NCI-H1417 treated with DMSO at 0.1 percent for 48 hours (cell line): ENCODE measurements at places on chromosomes 2 and 18.
A peak's percentile ranks its signal among the peaks of the same experiment; 100 is the strongest.

DNA sequence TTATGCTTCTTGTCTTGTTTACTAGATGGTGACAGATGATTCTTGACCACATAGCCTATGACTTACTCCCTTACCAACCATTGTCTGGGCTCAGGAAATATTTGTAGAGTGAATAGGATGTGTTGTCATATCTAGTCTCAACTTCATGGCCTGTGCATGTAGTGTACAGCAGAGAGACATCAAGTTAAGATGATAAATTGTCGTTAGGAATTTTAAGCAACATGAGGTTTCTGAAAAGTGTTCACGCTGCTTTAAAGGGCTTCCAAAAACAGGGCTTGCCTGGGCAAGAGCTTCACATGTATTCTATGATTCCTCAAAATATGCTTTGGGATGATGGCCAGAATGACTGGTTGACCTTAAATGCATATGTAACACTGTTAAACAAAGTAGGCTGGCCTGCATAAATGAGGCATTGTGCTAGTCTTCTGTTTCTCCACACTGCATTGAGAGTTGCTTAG, 424.0 kb downstream of the RND3 start:
- DNase-seq, result no peak

DNA sequence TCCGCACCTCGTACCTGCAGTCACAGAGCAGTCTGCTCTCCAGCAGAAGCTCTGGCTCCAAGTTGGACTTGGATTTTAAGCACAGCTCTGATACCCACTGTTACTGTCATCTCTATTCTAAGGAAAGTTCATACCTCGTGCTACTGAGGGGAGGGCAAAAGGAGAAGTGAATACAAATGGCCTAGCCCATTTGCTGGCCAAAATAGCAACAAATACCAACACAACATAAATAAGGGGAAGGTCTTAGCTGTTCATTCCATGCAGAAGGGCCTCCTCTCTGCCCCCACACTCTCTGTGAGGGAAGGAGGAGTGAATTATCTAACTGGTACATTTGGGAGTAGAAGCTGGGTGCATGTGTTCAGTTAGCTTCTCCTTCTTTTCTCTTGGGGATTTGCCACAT, 739.4 kb upstream of the RAB6C start:
- no peak for DNase-seq

- DNase-seq, result no peak
Observed at GRCh38 chr2:238561230-238561629, 134.5 kb downstream of the ASB1 start.

- no peak for DNase-seq
Observed at GRCh38 chr2:69796174-69796573, 33.3 kb upstream of the GMCL1 start.

DNA sequence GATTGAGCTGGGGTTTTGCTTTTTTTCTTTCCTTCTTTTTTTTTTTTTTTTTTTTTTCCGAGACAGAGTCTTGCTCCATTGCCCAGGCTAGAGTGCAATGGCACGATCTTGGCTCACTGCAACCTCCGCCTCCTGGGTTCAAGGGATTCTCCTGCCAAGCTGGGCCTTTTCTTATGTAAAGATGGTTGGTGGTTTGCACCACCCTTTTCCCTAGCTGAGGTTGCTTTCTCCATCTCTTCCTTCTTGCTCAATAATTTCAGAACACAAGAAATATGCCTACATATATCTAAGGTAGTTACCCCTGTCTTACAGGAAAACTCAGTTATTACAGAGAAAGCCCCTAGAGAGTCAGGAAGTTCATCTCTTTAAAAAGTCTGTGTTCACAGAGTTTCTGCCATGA, 7.0 kb downstream of the TTC39C start:
- no peak for DNase-seq

DNA sequence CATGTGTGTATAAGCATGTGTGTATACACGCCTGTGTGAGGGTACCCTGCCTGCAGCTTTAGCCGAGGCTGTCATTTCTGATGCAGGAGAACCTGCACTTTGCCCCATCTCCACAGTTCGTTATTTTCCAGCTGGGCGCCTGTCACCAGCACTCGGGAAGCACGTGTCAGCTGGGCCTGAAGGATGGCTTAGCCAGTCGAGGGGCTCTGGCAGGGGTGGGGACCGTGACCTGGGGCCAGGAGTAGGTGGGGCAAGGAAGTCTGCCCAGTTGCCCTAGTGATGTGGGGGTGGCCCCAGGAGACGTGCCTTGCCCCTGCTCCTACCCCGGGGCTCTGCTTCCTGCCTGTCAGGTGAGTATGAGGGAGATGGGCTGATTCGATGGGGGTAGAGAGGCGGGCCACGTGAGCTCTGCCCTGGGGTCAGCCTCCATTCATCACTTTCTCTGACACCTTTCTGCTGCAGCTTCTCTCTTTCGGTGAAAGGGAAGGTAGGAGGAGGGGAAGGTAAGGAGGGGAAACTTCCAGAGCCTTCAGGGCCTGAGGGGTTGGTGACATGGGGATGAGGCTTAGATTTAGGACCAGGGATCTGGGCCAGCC, 130.6 kb upstream of the SKOR2 start:
- no peak for DNase-seq

DNA sequence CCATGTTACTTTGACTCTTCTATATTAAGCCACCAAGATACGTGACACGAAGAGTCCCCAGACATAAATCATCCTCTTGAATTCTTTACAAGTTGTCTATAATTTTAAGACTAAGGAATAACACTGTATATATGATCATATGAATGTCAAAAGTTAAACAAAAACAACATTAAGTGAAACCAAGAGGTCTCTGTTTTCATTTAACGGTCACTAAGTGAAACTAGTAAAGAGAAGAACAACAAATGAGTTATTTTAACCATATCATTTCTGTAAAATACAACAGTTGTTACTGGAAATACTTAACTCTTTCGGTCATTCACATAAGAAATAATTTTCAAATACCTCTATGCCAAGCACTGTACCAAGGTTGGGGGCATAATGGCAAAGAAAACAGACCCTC, 45.7 kb upstream of the STK17B start:
- no peak for DNase-seq

DNA sequence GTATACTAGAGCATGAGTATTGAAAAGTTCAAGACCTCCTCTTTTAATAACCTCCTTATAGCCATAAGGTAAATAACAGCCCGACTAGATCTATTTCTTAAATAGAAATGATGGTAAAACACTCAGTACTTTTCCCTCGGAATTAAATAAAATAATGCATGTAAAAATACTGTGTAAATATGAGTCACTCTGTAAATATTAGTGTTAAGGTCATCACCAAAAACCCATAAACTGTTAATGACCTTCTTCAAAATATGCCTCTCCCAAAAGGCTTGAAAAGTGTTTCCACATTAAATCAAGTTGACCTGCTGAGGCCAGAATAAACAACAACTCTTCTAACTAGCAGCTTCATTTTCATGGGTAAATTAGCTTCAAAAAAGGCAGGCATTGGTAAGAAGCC, 25.3 kb upstream of the BZW1 start:
- DNase-seq, result peak; percentile 38

DNA sequence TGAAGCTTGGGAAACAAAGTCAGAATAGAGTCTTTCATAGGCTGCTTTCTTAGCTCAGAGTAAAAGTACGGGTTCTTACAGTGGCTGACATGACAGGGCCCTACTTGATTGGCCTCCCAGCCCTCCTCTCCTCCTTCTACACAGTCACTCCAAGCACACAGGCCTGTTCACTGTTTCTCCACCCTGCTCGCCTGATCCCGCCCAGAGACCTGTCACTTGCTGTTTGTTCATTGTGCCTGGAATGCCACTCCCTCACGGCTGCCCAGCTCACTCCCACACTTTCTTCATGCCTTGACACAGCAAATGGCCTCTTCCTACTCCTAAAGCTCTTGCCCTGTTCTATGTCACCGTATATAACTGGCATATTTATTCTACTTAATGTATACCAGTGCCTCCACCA, 104.8 kb downstream of the MAP4K4 start:
- no peak for DNase-seq

DNA sequence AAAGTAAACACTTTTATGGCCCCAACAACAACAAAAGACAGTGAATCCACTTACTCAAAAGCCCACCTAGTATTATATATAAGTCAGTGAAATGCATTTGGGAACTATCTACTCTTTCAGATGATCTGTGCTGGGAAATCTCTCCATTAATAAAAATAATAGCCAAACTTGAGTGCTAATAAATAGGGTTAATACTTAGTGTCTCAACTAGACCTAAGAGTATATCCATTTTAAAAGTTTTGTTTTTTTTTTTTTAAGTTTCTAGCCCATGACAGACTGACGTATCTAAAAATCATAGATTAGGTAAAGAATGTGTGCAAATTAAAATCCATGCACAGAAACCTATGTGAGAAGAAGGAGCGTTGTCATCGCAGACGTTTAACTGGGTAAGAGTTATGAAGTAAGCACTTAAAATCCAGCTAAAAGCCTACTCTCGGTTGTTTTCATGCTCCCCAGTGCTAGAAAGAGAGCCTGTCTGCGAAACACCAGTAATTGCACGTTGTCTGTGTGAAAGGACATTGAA, 83.4 kb upstream of the PELI1 start:
- no peak for DNase-seq

- no peak for DNase-seq
Observed at GRCh38 chr18:9615280-9615797, 980 bp upstream of the PPP4R1 start.

DNA sequence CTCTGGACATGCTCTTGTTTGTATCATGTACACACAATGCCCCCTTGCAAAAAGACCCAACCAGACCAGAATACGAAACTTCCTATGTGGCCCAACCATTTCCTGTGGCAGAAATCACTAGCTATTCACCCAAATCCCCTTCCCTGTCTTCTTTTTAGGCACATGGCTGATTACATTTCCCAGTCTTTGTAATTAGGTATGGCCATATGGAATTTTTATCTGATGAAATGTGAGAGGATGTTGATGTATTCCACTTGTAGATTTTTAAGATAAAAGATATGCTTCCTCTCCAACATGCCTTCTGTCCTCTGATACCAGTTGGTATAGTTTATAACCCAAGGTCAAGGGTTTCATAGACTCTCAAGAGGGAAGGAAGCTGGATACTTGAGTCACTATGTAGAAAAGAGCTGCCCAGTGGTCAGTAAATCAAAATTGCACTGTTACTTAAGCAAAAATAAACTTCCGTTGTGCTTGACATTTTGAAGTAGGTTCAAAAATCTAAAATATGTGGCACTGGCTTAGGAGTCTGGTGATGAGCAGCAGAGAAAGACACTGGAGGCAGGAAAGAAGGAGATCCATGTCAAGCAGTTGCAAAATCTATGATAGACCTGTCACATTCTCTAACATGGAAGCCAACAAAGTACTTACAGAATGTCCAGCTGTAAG, 297.4 kb downstream of the SMAD2 start:
- DNase-seq, result no peak

DNA sequence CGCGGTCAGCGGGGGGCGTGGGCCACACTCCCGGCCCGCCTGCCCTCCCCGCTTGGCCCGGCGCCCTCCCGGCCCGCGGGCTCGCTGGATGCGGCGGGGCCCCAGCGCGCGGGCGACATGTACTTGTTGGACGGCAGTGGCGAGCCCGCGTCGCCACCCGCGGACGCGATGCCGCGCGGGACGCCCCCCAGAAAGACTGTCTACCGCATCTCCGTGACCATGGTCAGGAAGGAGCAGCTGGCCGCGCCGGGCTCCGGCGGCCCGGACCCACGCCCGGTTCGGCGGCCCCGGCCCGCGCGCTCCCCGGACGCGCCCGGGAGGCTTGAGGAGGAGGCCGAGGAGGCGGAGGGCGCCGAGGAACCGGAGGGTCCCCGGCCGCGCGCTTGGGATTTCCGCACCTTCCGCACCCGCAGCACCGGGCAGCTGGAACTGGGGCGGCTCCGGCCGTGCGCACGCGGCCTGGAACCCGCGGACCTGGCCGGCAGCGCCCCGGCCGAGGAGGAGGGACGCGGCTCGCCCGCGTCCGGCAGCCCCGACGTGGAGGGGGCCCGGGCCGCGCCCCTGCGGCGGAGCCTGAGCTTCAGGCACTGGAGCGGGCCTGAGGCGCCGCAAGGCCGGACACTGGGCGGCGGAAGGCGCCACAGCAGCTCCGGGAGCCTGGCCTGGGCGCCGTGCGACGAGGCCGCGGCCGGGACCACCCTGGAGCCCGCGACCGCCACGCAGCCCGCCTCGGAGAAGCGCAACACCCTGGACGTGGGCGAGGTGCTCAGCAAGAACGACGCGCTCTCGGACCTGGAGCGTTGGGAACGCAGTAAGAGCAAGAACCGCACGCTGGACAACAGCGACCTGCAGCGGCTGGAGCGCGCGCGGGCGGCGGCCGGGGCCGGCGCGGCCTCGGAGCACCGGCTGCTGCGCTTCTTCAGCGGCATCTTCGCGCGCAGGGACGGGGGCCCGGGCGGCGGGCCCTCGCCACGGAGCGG, 176.4 kb downstream of the AGAP1 start:
- DNase-seq, result no peak

DNA sequence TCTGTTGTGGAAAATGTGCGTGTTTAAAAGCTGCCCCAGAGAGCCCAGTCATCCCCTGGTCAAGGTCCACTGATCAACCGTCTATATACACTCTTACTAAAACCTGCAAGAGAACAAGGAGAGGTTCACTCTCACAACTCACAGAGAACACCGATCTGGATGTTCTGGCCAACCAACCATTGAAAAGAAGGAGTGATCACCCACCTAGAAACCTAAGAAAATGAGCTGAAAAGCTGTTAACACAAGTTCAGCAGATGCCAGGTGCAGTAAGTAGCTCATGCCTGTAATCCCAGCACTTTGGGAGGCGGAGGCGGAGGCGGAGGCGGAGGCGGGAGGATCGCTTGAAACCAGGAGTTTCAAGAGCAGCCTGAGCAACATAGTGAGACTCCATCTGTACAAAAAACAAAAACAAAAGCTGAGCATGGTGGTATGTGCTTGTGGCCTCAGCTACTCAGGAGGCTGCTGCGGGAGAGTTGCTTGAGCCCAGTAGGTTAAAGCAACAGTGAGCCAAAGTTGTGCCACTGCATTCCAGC, 14.5 kb downstream of the ATG16L1 start:
- no peak for DNase-seq

GRCh38 chr2:234453216-234453615, 43.7 kb downstream of the ARL4C start:
- DNase-seq, result no peak

DNA sequence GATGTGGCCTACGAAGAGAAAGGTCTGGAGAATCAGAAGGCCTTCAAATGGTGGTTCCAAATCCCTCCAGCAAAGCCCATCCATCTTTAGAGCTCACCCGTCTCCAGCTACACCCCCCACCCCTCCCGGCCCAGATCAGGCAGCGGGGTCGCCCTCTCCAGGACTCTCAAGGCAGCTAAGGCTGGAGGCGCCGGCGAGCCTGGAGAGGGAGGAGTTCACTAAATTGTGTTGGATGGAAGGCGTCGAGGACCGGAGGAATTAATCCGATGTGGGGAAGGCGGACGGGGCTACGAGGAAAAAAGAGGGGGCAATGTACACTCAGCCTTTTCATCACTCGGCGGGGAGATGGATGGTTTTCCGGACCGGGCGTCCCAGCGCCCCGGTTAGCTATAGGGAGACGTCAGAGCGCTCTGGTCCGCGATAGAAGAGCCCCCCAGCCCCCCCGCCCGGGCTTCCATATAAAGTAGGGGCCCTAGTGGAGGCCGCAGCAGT, at the start of gene GRP:
Gene GRP (plus strand): TSS at position 487 of the 492 bp plus-strand sequence. CDS start 108 bp downstream, outside the sequence.
- peak; percentile 67 for DNase-seq

DNA sequence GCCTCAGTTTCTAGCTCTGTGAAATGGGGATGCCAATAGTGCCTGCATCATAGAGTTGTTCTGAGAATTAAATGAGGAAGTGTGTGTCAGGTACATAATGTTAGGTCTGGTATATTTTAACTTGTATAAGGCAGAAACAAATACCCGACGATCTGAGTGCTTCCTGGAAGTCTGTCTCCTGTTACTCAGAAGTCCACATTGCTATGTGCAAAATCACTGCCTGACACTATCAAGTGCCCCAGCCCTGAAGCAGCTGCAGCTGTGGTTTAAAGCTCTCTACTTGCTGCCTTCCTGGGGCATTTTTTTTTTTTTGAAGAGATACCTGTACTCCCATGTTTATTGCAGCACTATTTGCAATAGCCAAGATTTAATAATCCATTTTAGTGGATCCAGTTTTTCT, 125.3 kb downstream of the SLC4A3 start:
- DNase-seq, result no peak
